ENCODE measurements at places on chromosomes 7 and 10. TPM values are rescaled to one million over a fixed set of nuclear protein-coding genes. Genes with fewer than 3 reads are reported as not detected.

GRCh38 chr7:99011706-99012404 is 132.1 kb downstream of the SMURF1 start:
- ATAC-seq, result no peak

DNA sequence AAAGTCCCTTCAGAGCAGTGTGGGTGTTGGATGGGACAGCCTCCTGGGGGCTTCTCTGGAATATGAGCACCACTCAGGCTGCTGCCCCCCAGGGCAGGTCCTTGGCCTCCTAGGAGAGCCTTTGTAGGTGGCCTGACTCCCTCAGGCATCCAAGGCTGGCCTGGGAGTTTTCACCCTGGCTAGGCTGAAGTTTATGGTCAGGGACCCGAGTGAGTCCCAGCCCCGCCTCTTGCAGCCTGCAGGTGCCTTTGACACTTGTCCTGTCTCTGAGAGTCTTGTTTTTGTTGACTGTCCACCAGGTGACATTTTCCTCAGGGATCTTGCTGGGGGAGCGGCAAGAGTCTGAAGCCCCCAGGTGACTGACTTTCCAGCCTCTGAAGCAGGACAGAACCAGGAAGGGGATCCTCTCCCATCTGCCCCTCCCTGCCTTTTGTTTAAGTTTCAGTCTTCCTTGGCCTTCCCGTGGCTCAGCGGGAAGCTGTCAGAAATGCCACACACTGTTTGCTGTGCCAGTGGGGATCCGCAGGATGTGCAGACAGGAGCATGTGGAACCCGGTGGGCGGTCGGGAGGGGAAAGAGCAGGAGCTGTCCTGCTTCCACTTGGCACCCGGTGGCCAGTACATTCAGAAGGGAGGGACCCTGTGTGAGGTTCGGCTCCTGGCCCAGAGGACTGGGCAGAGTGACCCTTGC is 59.5 kb downstream of the LRRC18 start:
- ATAC-seq, result no peak

DNA sequence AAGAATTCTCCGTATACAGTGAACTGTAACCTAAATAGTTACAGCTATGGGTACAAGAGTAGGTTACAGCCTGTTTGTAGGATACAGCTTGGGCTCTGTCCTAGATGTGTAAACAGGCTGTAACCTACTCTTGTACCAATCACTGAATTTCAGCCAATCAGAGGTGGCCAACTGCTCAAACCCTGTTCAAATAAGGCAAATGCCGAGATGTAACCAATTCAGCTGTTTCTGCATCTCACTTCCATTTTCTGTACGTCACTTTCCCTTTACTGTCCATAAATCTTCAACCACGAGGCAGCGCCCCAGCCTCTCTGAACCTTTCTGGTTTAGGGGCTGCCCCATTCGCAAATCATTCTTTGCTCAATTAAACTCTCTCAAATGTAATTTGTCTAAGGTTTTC is 8.3 kb upstream of the MMP21 start:
- no peak for ATAC-seq

HYAL4 gene
- not detected for total RNA-seq

HOGA1 gene
- total RNA-seq, result 0.81 TPM

TMEM196 gene
- 0.22 TPM for total RNA-seq

DNA sequence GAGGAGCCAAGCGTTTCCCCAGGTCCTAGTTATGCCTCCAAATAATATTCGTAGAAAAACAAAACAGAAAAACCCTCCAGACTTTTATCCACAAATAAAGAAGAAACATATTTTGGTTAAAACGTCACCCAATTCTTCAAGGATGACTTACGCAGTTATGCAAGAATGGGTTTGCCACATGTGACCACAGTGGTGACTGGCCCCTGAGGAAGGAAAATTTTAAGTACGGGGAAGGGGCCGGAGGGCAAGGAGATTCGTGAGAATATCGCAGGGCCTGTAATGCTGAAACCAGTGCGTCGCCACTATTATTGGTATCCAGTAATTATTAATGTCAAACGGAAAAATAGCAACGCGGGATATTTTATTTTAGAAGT is 537 bp upstream of the MRPS24 start:
- peak; percentile 73 for ATAC-seq

DNA sequence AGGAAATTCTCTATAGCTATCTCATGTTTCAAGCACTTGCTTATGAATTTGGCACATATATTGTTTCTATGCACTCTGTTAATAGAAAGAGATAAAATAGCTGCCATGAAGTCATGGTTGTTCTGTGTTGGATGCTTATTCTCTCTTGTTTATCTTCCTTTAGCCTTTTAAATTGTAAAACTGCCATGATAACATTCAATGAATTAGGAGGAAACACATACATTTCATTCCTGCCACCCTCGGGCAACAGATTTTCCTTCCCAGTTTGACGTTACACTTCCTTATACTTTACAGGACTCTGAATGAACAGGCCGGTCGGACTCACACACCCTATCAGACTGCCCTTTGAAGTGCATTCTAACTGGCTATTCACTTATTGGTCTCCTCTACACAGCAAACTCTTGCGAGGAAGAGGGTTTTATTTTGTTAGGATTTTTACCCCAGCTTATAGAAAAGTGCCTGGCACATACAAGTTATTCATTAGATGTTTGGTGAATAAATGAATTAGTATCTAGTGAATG is 65.7 kb upstream of the FERD3L start:
- no peak for ATAC-seq

WEE2 gene
- total RNA-seq, result not detected

- ATAC-seq, result no peak
These were observed 17.3 kb downstream of the CAMK2B start for GRCh38 chr7:44307905-44308595.

DNA sequence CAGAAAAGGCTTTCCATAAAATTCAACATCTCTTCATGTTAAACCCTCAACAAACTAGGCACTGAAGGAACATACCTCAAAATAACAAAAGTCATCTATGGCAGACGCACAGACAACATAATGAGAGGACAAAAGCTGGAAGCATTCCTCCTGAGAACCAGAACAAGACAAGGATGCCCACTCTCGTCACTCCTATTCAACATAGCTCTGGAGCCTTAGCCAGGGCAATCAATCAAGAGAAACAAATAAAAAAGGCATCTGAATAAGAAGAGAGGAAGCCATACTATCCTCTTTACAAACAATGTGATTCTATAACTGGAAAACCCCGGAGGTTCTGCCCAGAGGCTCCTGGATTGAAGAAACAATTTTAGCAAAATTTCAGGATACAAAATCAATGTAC is 251.0 kb downstream of the MALRD1 start:
- no peak for ATAC-seq

GRCh38 chr7:101093906-101094305 is 8.6 kb downstream of the TRIM56 start:
- no peak for ATAC-seq

DNA sequence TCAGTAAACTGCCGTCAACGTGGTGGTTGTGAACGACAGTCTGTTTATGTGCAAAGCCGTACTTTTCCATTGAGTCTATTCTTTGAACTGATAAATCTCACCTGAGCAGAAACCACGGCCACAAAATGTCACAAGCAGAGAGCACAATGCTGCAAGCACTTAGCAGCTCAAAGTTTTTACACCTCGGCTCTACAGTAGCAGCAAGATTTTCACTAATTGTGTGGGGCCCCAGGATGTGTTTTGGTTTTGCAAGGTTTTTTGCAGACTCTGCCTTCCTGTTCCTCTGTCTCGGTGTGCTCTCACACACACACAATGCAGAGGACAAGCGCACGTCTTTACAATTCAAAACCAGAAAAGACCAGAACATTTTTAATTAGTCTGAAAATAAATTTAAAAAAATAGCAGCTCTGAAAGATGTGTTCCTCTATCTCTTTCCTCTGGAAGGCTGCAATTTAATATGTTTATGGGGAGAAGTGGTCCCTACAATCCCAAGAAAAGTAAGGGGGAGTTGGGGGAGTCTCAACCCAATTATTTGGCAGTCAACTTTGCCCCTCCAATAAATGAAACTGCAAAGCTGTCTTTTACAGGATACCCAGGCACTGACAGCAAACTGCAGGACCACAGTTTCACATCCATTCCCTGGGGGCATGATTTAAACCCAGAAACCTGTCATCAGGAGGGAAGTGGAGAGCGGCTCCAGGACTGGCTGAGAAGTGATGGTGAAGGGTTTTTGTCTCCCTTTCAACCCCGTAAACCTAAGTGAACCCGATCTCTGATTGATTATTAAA is 73.8 kb upstream of the SFMBT2 start:
- no peak for ATAC-seq

DNA sequence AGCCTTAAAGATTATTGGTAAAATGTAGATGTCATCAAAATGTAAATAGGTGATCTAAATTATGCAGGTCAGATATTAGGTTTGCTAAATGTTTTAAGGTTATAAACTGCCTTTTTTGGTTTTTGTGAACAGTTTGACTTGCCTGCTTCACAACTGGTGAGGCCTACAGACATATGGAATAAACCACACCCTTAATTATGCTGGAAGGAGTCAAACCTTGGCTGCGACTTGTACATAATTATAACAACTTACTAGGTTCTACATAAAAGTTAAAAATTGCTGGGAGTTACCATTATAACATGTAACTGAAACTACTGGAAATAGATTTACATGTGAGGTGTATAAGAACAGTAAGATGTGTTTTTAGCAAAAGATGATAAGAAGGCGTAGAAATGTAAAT is 31.5 kb upstream of the OPTN start:
- ATAC-seq, result no peak

Measured in gastroesophageal sphincter (tissue), 4 donors.